ENCODE measurements at places on chromosomes 7 and 10.

- DNase-seq = no peak
Observed at GRCh38 chr10:100520811-100521210, 1.1 kb upstream of the SEC31B start.

DNA sequence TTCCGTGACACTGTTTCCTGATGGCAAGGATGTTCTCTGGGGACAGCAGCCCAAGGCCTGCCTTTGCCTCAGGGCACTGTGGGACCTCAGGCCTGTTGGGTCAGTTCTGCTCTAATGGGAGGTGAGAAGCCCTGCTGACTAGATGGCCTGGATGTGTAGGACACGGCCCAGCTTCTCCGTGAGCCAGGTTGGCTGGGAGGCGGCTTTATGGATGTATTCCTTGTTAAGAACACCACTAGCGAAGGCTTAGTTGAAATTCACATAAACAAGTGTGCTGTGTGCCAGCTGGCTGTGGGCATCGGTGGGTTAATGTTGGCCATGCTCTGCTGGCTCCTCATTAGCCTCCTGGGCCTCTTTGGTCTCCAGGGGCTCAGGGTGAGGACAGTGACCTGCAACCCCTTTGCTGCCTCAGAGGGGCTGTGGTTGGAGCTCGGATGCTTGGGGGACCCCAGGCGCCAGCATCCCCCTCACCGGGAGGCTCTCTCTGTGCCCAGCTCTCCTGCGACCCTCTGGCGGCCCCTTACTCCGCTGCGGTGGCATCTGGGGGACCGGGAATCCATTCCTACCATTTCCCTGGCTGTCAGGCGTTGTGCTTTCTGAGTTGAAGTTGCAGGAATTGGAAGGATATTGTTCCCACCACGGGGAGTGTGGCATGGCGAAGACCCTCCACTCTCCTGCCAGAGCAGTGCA is 22.8 kb upstream of the DPYSL4 start:
- DNase-seq = no peak

- DNase-seq = no peak
Observed at GRCh38 chr7:107966711-107967110, 36.2 kb downstream of the LAMB1 start.

DNA sequence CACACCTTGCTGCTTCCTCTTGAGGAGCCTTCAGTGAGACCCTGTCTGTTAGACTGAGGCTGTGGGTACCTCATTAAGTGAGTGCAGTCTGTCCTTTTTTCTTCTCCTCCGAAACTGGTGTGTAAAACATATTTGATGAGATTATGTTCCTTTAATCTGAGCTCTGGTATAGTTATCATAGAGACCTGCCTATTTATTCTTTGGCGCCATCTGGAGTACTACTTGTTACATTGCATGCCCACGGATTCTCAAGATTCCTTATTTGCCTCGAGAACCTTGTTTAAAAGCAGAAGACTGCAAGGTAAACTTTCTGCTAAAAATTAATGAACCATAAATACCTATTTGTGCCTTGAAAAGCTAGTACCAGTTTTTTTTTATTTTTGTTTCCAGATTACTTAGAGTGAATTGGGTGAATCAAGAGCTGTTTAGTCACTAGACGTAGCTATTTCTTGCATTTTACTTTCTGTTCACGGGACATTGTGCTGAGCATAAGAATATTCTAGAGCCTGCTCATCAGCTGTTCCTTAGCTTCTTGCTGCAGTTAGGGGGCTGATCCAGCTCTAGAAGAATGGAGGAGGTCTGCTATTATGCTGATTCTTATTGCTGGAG is 16.9 kb upstream of the STMP1 start:
- DNase-seq = no peak

GRCh38 chr7:143458263-143458662 is 15.0 kb downstream of the TAS2R60 start:
- no peak for DNase-seq

DNA sequence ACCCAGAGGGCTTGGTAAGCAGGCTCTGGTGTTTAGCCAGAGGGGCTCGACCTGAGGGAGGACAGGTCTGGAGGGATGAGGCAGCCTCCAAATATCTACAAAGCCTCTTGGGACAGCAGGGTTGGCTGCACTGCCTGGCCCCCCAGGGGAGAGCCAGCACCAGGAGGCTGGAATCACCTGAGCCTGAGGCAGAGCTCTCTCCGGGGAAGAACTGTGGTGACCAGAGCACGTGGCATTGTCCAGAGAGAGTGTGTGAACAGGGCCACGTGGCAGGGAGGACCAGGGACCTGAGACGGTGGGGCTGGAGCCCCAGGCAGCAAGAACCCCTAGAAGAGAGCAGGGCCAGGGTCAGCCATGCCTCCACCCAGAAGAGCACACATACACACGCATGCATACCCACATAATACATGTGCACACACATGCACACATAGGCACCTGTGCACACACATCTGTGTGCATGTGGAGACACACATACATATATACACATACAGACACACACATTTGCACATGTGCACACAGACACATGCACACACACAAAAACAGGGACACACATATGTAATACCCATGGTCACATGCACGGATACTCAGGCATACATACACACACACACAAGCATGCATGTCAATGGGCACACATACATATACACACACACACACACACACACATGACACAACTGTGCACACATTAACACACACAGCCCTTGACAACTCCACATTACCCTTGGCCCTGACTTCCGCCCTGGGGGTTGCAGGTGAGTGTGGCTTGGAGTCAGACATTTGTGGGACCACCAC is 94.9 kb downstream of the MYL10 start:
- no peak for DNase-seq

DNA sequence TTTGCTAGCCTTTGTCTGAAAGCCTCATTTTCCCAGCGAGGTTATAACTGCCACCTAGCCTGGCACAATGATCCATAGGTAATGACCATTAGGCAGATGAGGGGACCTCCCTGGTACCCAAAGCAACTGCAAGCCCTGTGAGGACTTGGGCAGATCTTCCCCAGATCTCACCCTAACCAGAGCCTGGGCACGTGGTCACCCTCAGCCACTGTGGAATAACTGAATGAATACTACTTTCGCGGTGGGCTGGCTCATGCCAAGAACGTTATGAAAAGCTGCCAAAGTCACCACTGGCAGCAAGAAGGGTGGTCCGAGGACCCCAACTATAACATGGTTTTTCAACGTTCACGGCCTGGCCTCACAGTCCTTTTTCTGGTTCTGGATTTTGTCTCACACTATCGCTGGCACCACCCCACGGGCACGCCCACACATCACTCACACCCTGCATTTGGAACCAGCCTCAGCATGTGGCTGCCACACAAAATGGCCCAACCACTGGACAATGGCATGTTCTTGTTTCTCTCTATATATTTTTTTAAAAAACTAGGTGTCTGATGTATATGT is 3.4 kb downstream of the PRKAG2 start:
- no peak for DNase-seq

- no peak for DNase-seq
Observed at GRCh38 chr7:159040912-159041711, 103.6 kb downstream of the VIPR2 start.

DNA sequence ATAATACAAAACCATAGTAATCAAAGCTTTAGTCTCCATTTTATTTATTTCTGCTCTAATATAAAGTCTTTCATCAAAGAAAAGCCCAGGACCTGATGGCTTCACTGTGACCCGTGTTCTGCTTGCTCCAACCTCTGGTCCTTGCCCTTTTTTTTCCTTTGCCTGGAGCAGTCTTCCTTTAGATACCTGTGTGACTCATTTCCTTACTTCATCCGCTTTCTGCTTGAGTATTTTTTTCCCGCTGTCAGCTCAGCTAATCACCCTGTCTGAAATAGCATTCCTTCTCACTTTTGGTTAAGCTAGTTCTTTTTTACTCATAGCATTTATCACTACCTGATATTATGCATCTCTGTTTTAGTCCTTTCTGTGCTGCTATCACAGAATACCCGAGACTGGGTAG is 194.8 kb downstream of the ABCA13 start:
- no peak for DNase-seq

Data from activated CD8-positive, alpha-beta memory T cell treated with anti-CD3 and anti-CD28 coated beads for 1 hour (primary cell).